NCI-H2081 treated with DMSO at 0.1 percent for 48 hours (cell line): ENCODE measurements at places on chromosomes 12 and 14.

DNA sequence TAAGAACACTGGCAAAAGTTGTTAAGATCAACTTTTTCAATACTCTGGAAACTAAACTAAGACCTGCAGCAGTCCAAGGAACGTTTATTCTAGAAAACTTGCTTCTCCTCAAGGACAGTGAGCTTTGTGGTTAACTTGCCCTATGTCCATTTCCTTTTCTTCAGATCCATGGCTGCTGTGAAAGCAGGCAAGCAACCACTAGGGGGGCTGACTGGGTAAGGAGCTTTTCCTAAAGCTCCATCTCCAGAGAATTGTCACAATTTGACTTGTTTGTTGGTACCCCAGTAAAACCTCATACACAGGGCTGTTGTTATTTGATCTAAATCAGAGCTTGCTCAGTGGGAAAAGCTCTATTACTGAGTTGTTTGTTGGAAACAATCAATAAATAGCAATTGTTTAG, 10.1 kb upstream of the RPL10L start:
- DNase-seq, result no peak

DNA sequence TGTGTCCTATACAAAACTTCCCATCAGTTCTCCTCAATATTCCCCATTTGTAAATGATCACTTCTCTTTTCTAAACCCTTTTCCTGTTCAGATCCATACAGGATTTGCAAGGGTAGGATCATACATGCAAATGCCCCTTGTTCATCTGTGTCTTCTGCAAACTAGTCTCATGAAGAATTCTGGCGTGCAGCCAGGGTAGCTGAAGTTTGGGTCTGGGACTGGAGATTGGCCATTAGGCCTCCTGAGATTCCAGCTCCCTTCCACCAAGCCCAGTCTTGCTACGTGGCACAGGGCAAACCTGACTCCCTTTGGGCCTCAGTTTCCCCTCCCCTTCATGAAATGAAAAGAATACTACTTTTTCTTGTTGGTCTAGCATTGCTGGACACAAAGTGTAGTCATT, 11.3 kb downstream of the C3AR1 start:
- DNase-seq, result no peak

DNA sequence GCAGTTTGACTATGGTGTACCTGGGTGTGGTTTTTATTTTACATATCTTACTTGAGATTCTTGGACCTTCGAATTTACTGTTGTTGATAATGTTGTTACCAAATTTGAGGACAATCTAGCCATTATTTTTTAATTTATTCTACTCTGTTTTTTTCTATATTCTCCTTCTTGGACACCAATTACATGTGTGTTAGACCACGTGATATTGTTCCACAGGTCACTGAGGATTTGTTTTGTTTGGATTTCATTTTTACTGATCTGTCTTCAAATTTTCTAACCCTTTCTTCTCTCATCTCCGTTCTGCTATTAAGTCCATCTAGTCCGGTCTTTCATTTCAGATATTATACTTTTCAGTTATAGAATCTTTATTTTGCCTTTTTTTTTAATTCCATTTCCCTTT, 204.9 kb upstream of the BCL2L14 start:
- DNase-seq, result no peak

DNA sequence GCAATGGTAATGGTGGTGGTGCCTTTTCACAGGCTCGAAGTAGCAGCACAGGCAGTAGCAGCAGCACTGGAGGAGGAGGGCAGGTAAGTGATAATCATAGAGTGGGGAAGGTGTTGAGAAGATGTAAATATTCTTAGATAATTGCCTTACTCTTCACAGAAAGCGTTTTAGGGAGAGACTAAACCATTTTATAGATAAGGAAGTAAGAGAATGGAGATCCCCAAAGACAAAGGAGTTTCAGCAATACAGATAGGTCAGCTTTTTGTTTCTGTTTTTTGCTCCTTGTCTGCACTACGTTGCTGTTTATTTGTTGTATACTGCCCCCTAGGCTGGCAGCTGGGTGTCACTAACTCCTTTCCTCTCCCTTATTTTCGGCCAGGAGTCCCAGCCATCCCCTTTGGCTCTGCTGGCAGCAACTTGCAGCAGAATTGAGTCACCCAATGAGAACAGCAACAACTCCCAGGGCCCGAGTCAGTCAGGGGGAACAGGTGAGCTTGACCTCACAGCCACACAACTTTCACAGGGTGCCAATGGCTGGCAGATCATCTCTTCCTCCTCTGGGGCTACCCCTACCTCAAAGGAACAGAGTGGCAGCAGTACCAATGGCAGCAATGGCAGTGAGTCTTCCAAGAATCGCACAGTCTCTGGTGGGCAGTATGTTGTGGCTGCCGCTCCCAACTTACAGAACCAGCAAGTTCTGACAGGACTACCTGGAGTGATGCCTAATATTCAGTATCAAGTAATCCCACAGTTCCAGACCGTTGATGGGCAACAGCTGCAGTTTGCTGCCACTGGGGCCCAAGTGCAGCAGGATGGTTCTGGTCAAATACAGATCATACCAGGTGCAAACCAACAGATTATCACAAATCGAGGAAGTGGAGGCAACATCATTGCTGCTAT, 2.0 kb downstream of the SP1 start:
- DNase-seq, result no peak

GRCh38 chr14:58072288-58073071, 79.5 kb downstream of the ARMH4 start:
- DNase-seq, result peak; percentile 44

GRCh38 chr12:59079002-59079401, 158.7 kb upstream of the LRIG3 start:
- DNase-seq, result no peak

DNA sequence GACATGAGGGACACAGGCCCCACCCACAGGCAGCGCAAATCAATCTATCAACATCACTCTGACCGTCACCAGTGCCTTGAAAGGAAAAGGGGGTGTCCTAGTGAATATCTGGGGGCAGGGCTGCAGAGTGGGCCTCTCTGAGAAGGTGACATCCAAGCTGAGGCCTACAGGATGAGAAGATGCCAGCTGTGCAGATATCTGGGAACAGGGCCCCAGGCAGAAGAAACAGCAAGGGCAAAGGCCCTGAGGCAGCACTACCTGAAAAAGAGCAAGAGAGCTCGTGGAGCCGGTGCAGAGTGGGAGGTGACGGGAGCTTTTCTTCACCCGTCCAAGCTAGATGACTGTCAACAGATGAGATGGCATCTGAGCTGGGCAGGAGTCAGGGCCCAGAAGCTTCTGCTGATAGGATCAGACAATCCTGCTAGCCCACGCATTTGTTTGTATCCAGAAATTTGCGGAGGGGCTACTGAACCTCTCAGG, 12.5 kb upstream of the TMEM119 start:
- no peak for DNase-seq

- DNase-seq, result no peak
Measured at GRCh38 chr12:42868291-42868690, 278.7 kb upstream of the PRICKLE1 start.

- DNase-seq, result no peak
Measured at GRCh38 chr12:122862872-122863701, 27.8 kb downstream of the HIP1R start.
